ENCODE measurements at places on chromosomes 4 and X.

- DNase-seq, result no peak
Measured at GRCh38 chr4:23091711-23092110, 399.0 kb downstream of the GBA3 start.

- no peak for DNase-seq
Measured at GRCh38 chr4:38146383-38146782, 186.2 kb downstream of the PTTG2 start.

DNA sequence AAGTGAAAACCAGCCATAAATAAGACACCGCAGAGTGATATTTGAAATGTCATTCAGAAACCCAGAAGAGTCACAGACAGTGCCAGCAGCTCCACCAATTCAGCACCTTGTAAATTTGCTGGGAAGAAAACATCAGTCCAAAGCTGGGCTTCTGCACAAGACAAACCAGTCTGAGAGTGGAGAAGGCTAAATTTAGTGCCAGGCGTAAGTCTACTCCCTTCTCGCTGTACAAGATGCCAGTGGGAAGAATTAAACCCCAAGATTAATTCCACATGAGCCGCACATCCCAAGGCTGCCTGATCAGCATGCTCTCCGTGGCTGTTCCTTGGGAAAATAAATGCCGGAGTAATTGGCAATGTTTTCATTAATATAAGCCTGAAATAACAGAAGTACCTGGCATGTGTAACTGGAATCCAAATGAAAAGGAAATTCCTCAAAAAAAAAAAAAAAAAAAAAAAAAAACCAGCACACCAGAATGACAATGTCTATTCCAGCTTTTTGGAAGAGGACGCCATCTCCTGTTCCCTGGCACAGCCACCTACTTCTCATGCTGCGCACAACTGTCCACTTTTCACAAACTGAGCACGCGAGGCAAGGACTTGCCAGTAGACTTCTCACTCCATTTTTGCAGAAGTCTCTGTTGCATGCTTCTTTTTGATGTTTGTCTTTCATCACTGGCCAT, 95.5 kb downstream of the NSUN7 start:
- DNase-seq, result no peak

GRCh38 chrX:46791927-46792809, 33.2 kb upstream of the SLC9A7 start:
- peak; percentile 23 for DNase-seq

GRCh38 chr4:88965053-88965452, 91.9 kb downstream of the FAM13A start:
- no peak for DNase-seq

GRCh38 chr4:157389741-157390140, 169.2 kb downstream of the GRIA2 start:
- DNase-seq, result no peak

DNA sequence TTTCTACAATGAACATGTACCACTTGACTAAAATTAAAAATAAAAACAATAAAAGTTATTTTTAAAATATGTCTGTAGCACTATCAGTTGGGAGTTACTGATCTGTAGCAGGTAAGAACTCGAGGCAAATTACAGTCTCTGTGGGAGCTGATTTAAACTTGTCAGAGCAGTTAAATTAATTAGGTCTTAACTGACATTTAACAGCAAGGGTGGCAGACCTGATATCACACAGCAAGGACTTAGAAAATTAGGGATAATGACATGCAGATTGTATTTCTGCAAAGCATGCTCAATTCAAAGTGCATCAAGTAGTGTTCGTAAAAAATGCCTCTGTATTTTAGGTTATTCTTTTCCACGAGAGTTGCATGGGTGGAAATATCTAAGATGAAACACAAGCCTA, 208.9 kb downstream of the SPATA18 start:
- no peak for DNase-seq
